ENCODE measurements at places on chromosomes 1 and 21.

- no peak for DNase-seq
Measured at GRCh38 chr1:56301791-56302190, 277.6 kb downstream of the PLPP3 start.

- DNase-seq = no peak
Measured at GRCh38 chr21:45741691-45742090, 98.2 kb downstream of the PCBP3 start.

DNA sequence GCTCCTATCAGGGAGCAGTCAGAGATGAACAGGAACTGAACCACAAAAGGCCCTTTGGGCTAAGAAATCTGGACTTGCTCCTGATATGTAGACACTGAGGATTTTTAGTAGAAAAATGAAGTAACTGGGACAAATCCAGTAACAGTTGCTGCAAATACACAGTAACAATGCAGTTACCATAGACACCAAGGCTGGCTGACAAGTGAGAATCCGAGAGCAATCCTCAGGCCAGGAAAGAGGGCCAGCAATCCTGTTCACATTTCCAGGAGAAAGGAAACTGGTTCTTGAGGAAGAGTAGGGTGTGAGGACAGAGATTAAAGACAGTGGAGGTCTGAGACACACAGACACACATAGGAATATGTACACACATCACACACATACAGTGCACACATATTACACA, 9.3 kb upstream of the LORICRIN start:
- DNase-seq = no peak

DNA sequence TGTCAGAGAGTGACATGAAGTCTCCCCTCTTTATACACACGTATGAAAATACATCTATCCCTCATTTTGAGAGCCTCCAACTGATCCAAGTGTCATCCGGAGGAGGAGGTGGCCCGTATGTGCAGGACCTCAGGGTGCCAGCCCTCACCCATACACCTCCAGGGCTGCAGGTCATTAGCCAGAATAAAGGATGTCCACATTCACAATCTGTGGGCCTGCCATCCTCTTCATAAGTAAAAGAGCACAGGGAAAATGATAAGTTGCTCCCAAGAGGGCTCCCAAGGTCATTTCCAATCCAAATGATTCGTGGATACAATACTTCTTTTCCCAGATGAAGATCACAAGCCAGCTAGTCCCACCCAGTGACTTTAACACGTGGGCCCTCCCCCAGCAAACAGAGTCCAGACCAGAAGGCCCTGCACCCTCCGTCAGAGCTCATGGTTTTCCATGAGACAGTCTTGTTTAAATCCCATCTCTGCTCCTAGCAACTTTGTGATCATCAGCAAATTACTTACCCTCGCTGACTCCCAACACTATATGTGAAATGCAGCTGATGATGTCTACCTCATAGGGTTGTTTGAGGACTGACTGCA, 28.6 kb downstream of the RNASEL start:
- DNase-seq = no peak

- DNase-seq = no peak
Measured at GRCh38 chr1:201374364-201374763, 3.1 kb downstream of the TNNT2 start.

GRCh38 chr1:174742805-174743653, 256.7 kb upstream of the CACYBP start:
- DNase-seq = no peak

GRCh38 chr1:51776408-51776807, 102.1 kb downstream of the NRDC start:
- no peak for DNase-seq

DNA sequence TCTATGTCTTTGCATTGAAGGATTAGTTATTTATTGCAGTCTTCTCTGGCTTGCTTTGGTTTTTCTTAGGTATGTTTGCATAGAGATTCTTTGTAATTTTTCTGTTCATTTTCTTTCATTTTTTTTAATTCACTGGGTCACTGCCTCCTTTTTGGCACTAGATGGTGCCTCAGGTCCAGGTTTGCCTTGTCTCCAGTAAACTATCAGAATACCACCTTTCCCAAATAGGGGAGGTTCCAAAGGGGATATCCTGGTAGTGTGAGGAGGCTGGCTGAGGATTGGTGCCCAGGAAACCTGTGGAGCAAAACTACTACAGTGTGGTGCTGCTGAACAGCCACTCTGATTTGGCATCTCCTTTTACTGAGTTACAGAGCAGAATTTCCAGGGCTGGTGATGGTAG, 257.1 kb downstream of the KCTD3 start:
- DNase-seq = no peak

DNA sequence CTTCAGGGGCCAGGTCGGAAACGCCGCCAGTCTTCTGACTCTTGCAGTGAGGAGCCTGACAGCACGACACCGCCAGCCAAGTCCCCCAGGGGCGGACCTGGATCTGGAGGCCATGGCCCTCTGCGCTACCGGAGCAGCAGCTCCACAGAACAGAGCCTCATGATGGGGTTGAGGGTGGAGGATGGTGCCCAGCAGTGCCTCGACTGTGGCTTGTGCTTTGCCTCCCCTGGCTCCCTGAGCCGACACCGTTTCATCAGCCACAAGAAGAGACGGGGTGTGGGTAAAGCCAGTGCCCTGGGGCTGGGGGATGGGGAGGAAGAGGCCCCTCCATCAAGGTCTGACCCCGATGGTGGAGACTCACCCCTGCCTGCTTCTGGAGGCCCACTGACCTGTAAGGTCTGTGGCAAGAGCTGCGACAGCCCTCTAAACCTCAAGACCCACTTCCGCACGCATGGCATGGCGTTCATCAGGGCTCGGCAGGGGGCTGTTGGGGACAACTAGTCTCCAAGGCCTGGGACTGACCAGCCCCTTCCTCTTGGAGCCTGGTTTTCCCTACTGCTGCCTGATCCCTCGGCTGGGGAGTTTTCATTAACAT, 8.7 kb downstream of the ZNF687 start:
- DNase-seq = no peak

- no peak for DNase-seq
Measured at GRCh38 chr21:39029086-39029755, 154.0 kb downstream of the PSMG1 start.

GRCh38 chr1:167082511-167083027, 7.6 kb downstream of the GPA33 start:
- DNase-seq = no peak

Data from activated CD4-positive, alpha-beta T cell treated with anti-CD3 and anti-CD28 coated beads, Interleukin-2, amount 50 U/mL, for 1 hour (primary cell).